Spinal cord (tissue), 10 donors: ENCODE measurements at places on chromosomes 3 and 15.
A peak's percentile ranks its signal among the peaks of the same experiment; 100 is the strongest.

DNA sequence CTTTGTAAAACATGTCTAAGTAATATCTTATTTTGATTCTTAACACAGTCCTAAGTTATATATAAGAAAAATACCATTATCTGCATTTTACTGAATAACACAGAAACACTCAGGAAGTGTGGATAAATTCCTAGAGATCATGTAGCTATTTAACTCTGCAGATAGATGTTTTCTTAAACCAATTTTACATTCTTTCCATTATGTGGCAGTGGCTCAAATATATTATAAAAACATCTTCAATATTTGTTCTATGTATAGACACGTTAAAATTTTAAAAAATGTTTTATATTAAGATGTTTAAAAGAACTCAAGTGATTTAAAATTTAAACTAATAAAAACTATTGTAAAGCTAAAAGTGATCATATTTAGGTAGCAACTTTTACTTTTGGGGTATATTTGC lies 683.8 kb downstream of the DIPK2A start:
- no peak overlapping the region for H3K4me3 ChIP-seq

- H3K27ac ChIP-seq = no peak overlapping the region
- H3K36me3 ChIP-seq = peaks cover 10% of the 10 kb centered on the region
- H3K4me3 ChIP-seq = no peak overlapping the region
- no peaks in the 10 kb centered on the region for H3K27me3 ChIP-seq
- H3K4me1 ChIP-seq = no peaks in the 10 kb centered on the region
Measured at GRCh38 chr15:58873267-58873666, 60.2 kb downstream of the SLTM start.

GRCh38 chr3:120801484-120801883 lies 58.9 kb downstream of the GTF2E1 start:
- no peaks in the 10 kb centered on the region for H3K4me1 ChIP-seq
- H3K27ac ChIP-seq = no peak overlapping the region
- H3K4me3 ChIP-seq = no peak overlapping the region
- no peaks in the 10 kb centered on the region for H3K27me3 ChIP-seq
- no peak for DNase-seq

- no peaks in the 10 kb centered on the region for H3K36me3 ChIP-seq
- no peak for DNase-seq
- H3K27ac ChIP-seq = no peak overlapping the region
- H3K27me3 ChIP-seq = no peaks in the 10 kb centered on the region
Measured at GRCh38 chr15:43958861-43959330, 132.1 kb downstream of the WDR76 start.

DNA sequence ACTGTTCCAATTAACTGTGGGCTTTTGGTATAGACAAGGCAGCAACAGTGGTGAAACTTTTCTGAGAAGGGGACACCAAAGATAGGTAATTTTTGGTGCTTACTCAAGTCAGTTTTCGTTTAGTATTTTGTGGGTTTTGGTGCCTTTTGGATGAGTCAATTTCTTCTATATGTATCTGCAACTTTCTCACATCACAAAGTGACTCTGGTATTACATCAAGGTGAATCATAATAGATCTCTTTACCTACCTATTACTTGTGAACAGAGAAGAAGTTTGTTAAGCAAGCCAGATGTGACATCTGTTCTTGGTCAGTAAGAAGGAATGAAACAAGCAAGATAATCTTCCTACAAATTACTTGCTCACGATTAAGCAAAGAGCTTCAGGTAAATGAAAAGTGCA lies 732.4 kb upstream of the DPPA4 start:
- no peak for DNase-seq
- H3K27me3 ChIP-seq = no peaks in the 10 kb centered on the region
- H3K4me1 ChIP-seq = no peaks in the 10 kb centered on the region

DNA sequence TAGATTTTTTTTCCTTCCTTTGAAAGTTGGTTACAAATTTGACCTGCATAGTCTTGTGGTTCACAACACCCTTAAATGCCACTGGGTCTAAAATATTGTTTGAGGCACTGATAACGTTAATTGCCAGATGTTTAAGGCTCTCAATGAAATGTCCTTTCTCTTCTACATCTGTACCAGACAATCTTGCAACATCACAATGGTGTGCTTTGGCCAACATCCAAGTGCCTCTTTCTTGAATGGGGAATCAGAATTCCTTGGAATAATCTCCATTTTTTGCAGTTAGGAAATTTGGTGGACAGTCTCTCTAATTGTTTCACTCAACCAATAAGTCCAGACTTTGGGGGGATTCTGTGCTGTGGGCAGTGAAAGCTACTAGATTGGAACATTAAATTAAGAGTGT lies 26.0 kb upstream of the PEX5L start:
- H3K27me3 ChIP-seq = no peaks in the 10 kb centered on the region
- no peaks in the 10 kb centered on the region for H3K36me3 ChIP-seq
- no peak for DNase-seq
- H3K4me3 ChIP-seq = no peak overlapping the region
- H3K27ac ChIP-seq = no peak overlapping the region

GRCh38 chr3:65178703-65179102 lies 490.9 kb upstream of the ADAMTS9 start:
- H3K27ac ChIP-seq = no peak overlapping the region
- H3K36me3 ChIP-seq = no peaks in the 10 kb centered on the region
- H3K27me3 ChIP-seq = no peaks in the 10 kb centered on the region
- H3K4me1 ChIP-seq = peaks cover 3% of the 10 kb centered on the region
- DNase-seq = no peak
- H3K4me3 ChIP-seq = no peak overlapping the region

- H3K27ac ChIP-seq = no peak overlapping the region
- no peaks in the 10 kb centered on the region for H3K27me3 ChIP-seq
- H3K36me3 ChIP-seq = no peaks in the 10 kb centered on the region
- H3K4me3 ChIP-seq = no peak overlapping the region
- no peaks in the 10 kb centered on the region for H3K4me1 ChIP-seq
Measured at GRCh38 chr3:192467230-192468140, 259.9 kb downstream of the FGF12 start.

- no peak for DNase-seq
- H3K27me3 ChIP-seq = no peaks in the 10 kb centered on the region
- no peaks in the 10 kb centered on the region for H3K4me1 ChIP-seq
- H3K4me3 ChIP-seq = no peak overlapping the region
Measured at GRCh38 chr3:3184876-3185275, 5.4 kb upstream of the CRBN start.

DNA sequence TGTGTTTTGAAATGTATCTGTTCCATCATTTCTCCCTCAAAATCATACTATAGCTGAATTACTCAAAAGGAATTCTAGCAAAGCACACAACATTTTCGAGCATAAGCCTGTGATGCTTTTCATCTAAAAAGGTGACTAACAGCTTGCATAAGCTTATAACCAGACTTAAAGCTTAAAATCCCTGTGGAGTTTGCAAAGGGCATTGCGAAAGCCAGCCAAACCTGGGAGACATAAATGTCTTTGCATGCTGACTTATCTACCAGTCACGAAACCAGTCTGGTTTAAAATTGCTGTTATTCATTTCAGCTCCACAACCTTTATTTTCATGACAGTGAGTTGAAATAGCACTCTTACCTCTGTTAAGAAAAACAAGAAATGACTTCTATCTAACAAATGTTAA lies 35.6 kb upstream of the LIPC start:
- peaks cover 6% of the 10 kb centered on the region for H3K4me1 ChIP-seq
- H3K36me3 ChIP-seq = no peaks in the 10 kb centered on the region
- DNase-seq = no peak
- no peak overlapping the region for H3K27ac ChIP-seq
- no peak overlapping the region for H3K4me3 ChIP-seq

- no peaks in the 10 kb centered on the region for H3K4me1 ChIP-seq
- no peak overlapping the region for H3K4me3 ChIP-seq
- H3K27ac ChIP-seq = no peak overlapping the region
- peak; percentile 83 for DNase-seq
- no peaks in the 10 kb centered on the region for H3K36me3 ChIP-seq
Measured at GRCh38 chr3:131216801-131217200, 164.8 kb upstream of the NUDT16 start.

DNA sequence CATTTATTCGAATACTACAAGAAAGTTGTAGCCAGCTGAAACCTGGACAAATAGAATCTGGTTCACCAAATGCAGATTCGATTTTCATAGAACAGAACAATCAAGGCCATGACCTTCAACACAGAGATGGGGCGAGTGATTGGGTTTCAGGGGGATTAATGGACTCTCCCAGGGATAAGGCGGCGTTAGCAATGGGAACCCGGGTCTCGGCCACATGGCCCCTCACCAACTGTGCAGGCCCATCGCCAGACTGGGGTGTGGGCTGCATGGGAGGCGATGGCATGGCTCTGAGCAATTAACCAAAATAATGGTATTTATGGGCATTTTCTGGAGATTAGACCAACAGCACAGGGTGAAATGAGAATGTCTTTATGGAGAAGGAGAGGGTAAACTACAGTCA lies 34.2 kb downstream of the VGLL4 start:
- H3K36me3 ChIP-seq = no peaks in the 10 kb centered on the region
- H3K27ac ChIP-seq = peak overlapping the region; percentile 62
- no peaks in the 10 kb centered on the region for H3K27me3 ChIP-seq
- peaks cover 47% of the 10 kb centered on the region for H3K4me1 ChIP-seq

DNA sequence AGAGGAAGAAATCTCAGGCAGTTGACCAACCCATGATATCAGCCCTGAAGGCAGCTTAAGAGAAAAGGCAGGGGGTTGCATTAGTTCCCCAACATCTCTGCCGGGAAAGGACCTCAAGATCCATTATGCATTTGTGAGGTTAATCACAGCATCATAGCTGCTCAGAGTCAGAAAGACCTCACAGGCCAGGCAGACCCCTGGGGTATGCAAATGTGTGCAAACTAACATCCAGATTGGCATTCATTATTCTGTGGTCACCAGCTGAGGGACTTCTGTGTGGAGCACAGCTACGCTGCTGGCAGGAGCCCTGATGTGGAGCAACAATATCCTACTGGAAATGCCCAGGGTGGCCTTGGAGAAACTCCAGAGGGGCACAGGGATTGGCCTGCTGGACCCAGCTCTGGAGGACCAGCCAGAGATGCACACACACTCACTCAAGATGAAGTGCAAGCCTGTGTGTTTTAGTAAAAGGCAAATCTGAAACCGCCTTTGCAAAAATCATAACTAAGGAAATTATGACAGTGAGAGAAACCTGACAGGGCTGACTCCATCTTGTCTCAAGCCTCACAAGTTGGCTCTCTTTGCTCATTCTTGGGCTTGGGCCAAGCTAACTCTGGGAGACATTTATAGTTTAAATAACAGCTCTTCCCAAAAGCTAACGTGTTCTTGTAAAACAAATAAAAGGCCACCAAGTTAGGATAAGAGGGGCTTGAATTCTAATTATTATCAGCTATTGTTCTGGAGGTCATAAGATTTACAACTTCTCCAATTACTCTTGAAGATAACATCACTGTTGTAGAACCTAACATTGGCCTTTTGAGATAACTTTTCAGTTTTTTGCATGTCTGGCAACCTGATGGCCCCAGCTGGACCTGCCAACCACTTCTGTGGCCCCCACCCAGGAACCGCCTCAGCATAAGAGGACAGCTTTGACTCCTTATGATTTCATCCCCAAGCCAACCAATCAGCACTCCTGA lies 257.1 kb downstream of the UACA start:
- H3K27ac ChIP-seq = no peak overlapping the region
- no peak overlapping the region for H3K4me3 ChIP-seq
- peaks cover 27% of the 10 kb centered on the region for H3K4me1 ChIP-seq
- no peaks in the 10 kb centered on the region for H3K27me3 ChIP-seq
- no peak for DNase-seq

- peaks cover 8% of the 10 kb centered on the region for H3K4me1 ChIP-seq
- peaks cover 4% of the 10 kb centered on the region for H3K27me3 ChIP-seq
- H3K4me3 ChIP-seq = peak overlapping the region; percentile 19
- no peaks in the 10 kb centered on the region for H3K36me3 ChIP-seq
- no peak for DNase-seq
Measured at GRCh38 chr3:187750513-187751123, 5.3 kb upstream of the BCL6 start.

DNA sequence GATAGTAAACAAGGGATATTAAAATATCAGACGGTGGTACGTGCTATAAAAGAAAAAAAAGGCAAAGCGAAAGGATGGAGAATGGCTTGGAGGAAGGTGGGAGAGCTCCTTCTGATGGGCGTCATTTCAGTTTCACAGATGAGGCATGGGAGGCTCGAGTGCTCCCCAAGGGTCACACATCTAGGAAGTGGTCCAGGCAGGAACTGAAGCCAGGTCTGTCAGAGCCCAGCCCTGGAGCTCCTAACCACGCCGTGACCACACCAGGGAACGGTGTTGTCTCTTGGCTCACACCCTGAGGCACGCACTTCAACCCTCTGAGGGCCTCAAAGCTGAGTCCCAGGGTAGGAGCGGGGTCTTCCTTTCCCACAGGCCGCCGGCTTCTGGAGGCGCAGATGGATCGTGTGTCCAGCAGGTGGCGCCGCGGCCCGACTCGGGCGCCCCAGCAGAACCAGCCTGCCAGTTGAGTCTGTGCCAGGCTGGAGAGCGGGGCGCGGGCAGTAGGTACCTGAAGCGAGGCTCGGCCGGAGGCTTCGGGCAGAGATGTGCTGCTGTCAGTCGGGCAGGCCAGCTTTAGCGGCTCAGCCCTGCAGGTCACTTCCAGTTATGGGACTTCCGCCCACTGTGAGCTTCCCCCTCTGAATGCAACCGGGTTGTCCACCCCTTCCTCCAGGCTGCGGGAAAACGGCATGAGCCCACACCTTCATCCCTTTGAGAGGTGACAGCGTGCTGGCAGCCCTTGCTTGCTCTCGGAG lies 68.1 kb downstream of the SLC6A1 start:
- no peaks in the 10 kb centered on the region for H3K36me3 ChIP-seq
- H3K27me3 ChIP-seq = no peaks in the 10 kb centered on the region
- no peak overlapping the region for H3K4me3 ChIP-seq
- peak; percentile 70 for DNase-seq

GRCh38 chr15:97014001-97014400 lies 683.5 kb downstream of the NR2F2 start:
- no peak overlapping the region for H3K4me3 ChIP-seq
- H3K27ac ChIP-seq = no peak overlapping the region
- no peaks in the 10 kb centered on the region for H3K36me3 ChIP-seq
- no peaks in the 10 kb centered on the region for H3K27me3 ChIP-seq
- no peak for DNase-seq

DNA sequence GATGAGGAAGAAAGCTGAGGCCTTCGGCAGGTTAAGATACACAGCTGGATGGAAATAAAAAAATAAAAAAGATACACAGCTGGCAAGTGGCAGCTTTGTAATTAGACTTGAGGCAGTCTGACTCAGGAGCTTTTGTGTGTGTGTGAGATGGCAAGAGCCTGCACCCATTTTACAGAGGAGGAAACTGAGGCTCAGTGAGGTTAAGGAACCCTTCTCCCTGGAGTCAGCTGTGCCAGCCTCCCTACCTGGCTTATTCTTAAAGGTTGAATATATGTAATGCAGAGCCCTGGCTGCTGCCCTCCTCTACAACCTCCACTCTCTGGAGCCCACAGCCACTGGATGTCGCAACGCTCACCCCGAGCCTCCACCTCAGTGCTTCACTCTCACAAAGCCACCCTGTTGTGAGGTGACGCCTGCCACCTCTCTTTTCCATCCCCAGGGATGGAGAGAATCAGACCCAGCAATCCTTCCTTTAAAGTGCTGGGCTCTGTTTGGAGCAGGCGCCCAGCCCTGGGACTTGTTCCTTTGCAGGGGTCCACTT lies 20.6 kb upstream of the FAM107A start:
- H3K4me3 ChIP-seq = no peak overlapping the region
- H3K27ac ChIP-seq = no peak overlapping the region
- no peaks in the 10 kb centered on the region for H3K27me3 ChIP-seq
- peaks cover 5% of the 10 kb centered on the region for H3K4me1 ChIP-seq
- DNase-seq = no peak
